Kasumi-1 (cell line): ENCODE measurements at places on chromosomes 2 and 18.
A peak's percentile ranks its signal among the peaks of the same experiment; 100 is the strongest.

DNA sequence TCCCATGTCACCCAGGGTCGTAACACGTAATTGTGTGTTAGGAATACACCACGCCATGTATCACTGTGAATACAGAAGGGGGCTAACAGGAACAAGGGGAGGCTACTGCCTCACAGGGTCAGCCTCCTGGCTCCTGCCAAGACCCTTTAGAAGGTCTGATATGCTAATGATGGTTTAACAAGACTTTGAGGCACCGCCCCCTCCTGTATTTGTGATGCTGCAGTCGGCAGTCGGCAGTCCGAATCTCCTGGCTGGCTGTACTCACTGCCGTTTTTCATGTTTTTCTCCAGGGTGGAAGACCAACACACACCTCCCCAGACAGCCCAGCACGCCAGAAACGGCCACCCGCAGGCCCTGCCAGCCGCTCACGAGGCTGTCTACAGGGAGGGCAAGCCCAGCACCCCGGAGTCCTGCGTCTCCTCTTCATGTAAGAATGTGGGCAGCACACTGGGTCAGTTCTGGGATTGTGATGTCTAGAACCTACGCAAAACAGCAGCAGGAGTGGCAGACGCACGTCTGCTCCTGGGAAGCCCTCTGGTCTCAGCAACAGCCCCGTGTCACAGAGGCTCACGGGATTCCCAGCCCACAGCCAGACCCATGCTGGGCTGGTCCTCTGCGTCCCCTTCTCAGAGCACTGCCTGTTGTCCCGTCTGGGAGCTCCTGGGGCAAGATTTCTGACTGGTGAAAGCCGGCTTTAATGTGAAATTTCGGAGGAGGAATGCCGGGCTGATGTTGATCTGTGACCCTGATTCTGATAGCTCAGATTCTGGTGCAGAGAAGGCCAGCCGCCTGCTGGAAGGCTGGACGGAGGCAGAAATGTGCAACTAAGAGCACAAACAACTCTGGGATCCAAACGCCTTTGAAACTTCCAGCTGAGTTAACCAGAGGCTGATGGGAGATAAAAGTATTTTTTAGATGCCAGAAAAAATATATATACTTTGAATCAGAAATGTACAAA lies 39.7 kb upstream of the B3GNT7 start:
- no peak for DNase-seq

- no peak for DNase-seq
Observed at GRCh38 chr2:102522890-102523289, 49.9 kb downstream of the SLC9A4 start.

DNA sequence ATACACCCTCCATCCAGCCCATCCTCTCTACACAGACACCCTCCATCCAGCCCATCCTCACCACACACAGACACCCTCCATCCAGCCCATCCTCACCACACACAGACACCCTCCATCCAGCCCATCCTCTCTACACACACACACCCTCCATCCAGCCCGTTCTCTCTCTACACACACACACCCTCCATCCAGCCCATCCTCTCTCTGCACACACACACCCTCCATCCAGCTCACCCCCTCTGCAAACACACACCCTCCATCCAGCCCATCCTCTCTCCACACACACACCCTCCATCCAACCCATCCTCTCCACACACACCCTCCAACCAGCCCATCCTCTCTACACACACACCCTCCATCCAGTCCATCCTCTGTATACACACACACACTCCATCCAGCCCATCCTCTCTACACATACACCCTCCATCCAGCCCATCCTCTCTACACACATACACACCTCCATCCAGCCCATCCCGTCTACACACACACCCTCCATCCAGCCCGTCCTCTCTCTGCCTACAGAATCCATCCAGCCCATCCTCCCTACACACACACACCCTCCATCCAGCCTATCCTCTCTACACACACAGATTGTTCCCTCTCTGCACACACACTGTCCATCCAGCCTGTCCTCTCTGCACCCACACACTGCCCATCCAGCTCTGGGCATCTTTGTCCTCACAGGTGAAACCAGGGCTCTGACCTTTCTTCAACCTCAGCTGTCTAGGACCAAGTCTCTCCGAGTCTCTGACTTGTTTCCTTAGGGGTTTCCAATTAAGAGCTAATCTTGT lies 81.2 kb downstream of the EIPR1 start:
- DNase-seq, result no peak

DNA sequence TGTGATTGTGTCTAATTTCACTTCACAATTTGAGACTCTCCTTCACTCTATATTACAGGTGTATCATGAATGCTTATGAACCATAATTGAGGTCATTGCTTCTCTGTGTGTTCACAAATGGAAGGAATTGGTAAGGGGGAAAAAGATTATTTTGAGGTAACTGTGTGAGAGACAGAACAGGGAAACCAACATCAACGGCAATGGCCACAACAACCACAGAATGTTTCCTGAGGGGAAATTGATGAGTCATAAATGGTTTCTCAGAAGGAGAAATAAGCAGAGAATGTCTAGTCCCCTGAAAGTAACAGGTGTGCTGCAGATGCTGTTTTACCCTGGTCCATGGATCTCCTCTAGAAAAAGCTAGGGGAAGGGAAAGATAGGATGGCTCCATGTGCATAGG lies 361.2 kb upstream of the GALNT5 start:
- peak; percentile 74 for DNase-seq

GRCh38 chr2:119106301-119106897 lies 52.2 kb downstream of the C1QL2 start:
- DNase-seq, result peak; percentile 63

DNA sequence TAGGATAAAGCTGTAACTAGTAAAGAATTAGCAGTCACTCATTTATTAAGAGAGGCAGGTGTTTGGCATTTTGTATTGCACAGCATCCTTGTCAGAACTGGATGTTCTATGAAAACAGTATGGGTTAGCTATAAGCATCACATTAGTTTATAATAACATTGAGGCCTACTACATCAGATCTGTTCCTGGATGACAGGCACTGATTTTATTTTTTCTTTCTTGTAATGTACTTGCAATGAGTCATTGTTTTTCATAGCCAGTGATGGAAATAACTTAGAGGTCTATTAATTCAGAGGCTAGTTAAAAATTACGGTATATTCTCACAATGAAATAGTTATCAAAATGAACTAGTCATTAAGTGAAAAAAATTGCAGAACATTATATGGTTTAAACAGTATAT lies 13.0 kb upstream of the RMDN2 start:
- DNase-seq, result no peak

DNA sequence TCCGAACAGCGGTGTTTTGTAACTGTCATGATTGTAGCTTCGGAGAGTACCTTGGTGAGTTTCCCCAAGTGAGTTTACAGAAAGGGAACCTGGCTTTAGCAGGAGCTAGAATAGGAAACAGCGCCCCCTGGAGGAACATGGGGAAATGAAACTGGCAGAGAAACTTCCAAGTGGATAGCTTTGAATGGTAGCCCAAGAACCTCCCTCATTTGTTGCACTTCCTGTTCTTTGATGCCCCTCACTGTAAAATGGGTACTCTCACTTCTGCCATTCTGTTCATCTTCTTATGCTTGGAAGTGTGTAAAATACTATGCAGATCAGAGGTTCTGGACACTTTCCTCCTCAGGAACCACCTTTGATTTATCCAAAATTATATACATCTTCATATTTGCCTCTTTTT lies 36.2 kb downstream of the CHST10 start:
- DNase-seq, result peak; percentile 95

- no peak for DNase-seq
Observed at GRCh38 chr2:101123795-101124471, 27.2 kb downstream of the TBC1D8 start.
